ENCODE measurements at places on chromosomes 5 and 9.

GRCh38 chr9:122180633-122181032 lies 20.9 kb downstream of the MORN5 start:
- no peak for DNase-seq

- no peak for DNase-seq
These were observed 526.4 kb downstream of the CTNND2 start for GRCh38 chr5:11377896-11378295.

- DNase-seq, result no peak
These were observed 182.5 kb downstream of the NTRK2 start for GRCh38 chr9:84851935-84852585.

DNA sequence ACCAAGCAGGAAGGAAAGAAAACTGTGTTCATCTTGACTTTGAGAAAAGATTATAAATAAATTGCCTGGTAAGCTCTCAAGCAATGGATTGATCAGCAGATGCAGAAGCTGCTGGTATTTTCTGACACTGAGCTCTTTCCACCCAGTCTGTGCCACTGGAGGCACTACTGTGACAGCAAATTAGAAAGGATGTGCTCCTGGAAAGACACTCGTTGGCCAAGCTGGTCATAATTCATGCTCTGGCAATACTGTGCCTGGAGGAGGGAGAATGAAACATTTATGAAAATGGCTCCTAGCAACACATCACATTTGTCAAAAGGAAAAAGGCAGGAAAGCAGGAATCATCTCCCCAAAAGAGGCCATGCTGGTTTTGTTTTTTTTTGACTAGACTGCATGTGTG lies 84.2 kb downstream of the CAVIN4 start:
- DNase-seq, result no peak

DNA sequence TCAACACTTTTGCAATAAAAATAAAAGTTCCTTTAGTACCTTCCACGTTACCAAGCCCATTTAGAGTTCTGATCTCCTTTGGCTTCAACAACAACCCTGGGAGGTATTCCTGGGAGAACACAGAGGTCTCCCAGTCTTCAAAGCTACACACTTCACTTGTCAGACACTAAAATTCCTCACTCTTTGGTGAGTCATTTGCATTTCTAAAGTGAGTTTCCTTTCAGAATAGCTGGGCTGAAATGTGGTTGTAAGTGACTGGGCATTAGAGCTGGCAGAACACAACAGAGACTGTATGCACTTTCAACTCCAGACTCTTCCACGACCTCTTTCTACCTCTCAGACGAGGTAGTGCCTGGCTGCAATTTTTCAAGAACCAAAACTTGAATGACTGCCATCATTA lies 11.5 kb upstream of the F2RL1 start:
- DNase-seq, result no peak

DNA sequence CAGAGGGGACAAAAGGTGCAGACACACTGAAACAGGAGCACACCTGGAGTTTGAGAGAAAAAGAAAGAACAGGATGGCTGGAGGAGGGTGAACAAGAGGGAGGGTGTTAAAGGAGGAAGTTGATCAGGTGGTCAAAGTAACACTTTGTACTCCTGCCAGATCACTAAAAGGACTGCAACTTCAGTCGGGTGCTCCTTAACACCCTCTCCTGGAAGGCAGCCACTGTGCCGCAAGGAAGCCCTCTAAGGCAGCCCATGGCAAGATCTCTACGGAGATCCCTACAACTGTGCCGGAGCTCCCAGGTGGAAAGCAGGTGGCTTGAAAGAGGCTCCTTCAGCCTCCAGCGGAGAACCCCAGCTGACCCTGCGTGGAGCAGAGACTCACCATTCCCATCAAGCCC lies 124.4 kb upstream of the MSX2 start:
- no peak for DNase-seq

- no peak for DNase-seq
These were observed 84.9 kb downstream of the ATP10B start for GRCh38 chr5:160767062-160767461.

- DNase-seq, result no peak
These were observed 15.0 kb downstream of the NAIF1 start for GRCh38 chr9:128051932-128052709.

GRCh38 chr5:143749581-143750205 lies 62.3 kb upstream of the HMHB1 start:
- DNase-seq, result no peak

- no peak for DNase-seq
These were observed 7.1 kb downstream of the PHYHD1 start for GRCh38 chr9:128927731-128928411.

Measured in stimulated activated CD4-positive, alpha-beta T cell treated with anti-CD3 and anti-CD28 coated beads, Interleukin-1b, Interleukin-23, amount 100 ng/mL, for 1 hour (primary cell).